ENCODE measurements at places on chromosomes 7 and 10.

DNA sequence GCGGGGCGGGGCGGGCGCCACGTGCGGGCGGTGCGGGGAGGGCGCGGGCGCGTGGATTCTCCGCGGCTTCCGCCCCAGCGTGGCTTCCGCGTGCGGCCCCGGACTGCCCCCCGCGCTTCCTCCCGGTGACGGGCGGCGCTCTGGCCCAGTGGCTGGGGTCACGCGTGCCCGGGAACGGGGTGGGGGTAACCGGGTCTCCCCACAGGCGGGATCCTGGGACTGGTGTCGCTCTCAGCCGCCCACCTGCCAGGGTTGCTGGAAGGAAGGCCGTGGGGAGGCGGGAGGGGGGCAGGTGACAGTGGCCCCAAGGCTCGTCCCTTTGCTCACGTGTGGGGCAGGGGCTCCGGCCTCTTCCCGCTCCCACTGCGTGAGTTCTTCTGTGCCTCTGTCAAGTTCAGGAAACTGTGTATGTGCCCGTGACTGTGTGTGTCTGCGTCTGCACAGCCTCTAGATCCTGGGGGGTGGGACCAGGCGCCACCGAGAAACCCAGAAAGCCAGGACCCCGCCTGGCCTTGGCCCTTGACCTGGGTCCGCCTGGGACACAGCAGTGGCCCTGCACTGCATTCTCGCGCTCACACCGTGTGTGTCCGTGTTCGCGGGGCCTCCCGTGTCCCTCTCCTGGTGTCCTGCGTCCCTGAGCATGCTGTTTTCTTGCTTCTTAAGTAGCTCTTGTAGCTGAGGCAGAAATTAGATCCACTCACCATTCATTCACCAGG, 919 bp downstream of the MAFK start:
- DNase-seq, result peak; percentile 34

DNA sequence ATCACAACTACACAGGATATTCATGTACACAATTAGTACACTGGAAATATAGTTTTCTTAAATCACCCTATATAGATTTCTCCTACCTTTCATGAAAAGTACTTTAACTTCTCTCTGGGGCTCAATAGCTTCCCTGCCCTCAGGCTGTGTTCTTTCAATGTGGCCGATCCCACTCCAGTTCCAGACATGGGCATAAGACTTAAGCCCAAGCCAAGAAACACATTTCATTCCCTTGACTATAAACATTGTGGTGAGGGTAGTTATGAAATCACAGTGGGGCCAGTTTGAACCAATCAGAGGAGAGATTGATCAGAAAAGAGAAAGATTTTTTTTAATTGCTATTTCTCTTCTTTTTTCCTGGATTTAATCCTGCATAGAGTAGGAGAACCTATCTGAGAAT, 904.6 kb upstream of the SORCS1 start:
- DNase-seq, result no peak

DNA sequence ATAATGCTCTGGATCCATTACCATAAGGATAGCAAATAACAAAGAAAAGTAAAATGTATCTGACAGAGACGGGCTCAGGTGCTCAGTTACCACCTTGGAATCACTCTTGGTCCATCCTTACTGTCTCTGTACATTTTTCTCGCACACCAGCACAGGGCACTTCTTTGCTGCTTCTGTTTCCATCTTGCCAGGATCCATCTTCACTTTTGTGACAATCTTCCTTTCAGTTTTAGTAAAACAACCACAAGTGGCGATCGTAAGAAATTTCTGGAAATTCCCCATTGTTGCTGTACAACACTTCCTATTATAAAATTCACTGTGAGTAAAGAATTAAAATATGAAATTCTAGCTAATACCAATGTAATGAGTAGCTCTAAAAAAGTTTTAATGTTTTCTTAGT, 695.5 kb downstream of the GRM8 start:
- no peak for DNase-seq

DNA sequence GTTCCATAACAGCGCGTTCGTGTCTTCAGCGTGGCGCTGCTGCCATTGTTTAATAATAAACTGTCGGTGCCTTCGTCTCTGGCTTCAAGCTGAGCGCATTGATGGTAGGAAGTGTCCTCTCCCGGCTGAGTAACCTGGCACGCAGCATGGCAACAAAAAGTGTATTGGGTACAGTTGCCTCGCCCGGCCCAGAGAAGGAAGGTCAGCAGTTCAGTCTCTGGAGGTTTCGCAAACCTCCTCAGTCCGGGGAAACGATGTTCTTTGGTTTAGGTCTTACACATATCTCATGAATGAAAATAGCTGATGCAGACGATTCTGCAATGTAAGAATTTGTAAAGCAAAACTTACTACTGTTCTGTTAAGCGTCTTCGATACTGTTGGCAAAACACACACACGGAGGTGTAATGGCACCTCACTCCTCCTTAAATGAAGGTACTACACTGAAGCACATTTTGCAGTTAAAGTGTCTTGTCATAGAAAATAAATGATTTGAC, 739 bp upstream of the CCDC186 start:
- peak; percentile 14 for DNase-seq

DNA sequence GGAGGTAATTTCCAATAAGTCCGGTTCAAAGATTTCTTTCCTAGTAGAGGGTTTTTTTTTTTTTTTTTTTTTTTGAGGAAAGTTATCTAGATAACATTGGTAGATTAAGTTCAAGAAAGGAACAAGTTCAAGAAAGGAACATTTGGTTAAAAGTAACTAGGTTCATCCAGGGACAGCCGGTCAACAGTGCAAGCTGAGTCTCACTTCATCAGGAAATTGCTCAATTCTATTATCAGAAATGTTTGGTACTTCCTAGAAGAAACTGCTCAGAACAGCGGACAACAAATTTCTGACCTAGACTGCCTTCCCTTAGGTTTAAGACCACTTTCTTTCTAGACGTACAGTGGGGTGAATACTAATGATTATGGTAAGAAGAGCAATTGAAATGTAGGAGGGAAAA, 3.7 kb upstream of the IL2RA start:
- DNase-seq, result no peak

- DNase-seq, result no peak
Observed at GRCh38 chr7:27684491-27684890, 21.8 kb upstream of the HIBADH start.

DNA sequence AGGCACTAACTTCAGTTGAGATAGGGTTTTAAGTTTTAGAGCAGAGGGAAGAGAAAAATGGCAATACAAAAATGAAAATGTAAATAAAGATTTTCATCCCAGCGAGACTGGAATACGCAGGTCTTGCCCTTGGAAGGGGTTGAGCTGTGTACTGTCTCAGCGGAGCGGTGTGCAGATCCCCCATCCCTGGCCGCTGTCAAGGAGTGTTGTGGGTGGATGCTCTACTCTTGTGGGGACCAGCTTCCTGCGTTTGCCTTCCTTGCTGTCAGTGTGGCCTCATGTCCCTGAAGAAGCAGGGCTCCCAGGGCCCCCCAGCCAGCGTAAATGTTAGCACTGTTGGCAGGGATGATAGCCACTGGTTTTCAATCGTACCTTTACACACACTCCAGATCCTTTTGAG, 249.7 kb upstream of the PITRM1 start:
- no peak for DNase-seq

- peak; percentile 1 for DNase-seq
Observed at GRCh38 chr10:80260295-80261243, 28.9 kb downstream of the MAT1A start.

DNA sequence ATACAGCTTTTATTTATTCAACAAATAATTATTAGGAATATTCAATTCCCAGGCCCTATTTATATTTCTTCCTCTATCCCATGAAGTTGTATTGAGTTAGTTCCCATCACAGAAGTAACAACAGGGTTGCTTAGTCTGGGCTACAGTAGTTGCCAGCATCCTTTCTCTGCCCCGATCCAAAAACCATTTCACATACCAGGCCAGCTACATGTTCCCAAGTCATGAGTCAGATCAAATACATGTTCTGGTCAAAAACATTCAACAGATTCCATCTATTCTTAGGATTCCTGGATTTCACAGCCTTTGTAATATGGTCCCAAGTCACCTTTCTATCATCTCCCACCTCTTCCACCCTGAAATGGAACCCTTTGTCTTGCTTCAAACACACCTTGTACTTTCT, 91.6 kb downstream of the RAB11FIP2 start:
- no peak for DNase-seq

GRCh38 chr7:7884855-7885254, 83.7 kb upstream of the GLCCI1 start:
- no peak for DNase-seq

DNA sequence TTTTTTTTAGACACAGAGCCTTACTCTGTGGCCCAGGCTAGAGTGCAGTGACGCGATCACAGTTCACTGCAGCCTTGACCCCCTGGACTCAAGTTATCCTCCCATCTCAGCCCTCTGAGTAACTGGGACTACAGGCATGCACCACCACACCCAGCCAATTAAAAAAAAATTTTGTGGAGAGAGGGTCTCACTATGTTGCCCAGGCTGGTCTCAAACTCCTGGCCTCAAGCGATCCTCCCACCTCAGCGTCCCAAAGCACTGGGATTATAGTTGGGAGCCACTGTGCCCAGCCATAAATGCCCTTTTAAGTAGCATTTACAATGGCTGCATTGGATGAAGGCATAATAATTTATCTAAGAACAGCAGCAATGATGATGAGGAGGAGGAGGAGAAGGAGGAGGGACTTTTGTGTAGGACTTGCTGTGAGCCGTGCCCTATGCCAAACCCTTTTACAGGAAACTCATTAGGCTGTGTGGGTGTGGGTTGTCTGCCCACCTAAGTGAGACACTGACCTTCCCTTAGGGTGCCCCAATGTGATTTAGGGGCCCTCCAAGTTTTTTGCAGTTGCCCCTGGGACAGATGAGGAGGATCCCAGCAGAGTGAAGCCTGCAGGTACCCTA, 51.1 kb downstream of the EEPD1 start:
- no peak for DNase-seq

- DNase-seq, result no peak
Observed at GRCh38 chr7:130286881-130287280, 6.1 kb upstream of the CPA4 start.

- no peak for DNase-seq
Observed at GRCh38 chr7:45891462-45892402, 3.4 kb downstream of the IGFBP1 start.

DNA sequence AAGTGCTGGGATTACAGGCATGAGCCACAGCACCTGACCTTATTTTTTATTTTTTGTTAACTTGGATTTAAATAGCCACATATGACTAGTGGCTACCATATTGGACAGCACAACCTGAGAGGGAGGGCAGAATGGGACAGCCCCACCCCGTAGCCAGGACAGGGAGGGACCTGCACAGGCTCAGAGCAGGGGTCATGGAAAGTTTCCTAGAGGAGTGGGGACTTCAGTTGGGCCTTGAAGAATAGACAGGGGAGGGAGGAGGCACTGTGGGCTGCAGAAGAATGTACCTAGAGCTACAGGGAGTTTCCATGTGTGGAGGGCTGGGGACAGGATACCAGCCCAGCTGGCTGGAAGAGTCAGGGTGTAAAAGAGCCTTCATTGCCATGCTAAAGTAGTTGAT, 8.8 kb downstream of the TRIM8 start:
- no peak for DNase-seq

GRCh38 chr7:142327628-142328405, 70.0 kb upstream of the PRSS58 start:
- no peak for DNase-seq

DNA sequence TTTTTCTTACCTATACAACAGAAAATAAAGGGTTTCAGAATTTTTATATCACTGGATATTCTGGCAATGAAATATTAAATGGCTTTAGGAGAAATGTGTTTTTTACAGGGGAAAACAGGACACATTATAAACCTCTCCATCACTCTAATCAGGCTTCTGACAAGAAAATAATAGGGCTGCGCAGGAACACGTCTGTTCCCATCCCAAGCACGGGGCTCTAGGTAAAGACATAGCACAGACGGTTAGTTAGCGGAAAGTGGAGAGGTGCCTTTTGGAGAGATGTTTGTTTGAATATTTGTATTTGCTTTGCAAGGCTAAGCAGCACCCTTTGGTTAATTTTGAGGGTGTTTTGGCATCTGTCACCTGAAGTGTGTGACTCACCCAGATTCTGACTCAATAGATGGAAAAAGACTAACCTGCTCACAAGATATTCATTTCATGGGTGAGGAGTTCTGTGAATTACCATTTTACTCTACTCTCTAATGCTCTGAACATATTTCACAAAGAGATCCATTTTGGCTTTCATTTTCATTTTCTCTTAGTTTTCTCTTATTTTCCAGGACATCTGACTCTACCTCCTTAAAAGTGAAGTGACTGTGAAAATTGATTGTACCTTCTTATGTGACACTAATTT, 174.5 kb upstream of the AKR1E2 start:
- DNase-seq, result no peak

DNA sequence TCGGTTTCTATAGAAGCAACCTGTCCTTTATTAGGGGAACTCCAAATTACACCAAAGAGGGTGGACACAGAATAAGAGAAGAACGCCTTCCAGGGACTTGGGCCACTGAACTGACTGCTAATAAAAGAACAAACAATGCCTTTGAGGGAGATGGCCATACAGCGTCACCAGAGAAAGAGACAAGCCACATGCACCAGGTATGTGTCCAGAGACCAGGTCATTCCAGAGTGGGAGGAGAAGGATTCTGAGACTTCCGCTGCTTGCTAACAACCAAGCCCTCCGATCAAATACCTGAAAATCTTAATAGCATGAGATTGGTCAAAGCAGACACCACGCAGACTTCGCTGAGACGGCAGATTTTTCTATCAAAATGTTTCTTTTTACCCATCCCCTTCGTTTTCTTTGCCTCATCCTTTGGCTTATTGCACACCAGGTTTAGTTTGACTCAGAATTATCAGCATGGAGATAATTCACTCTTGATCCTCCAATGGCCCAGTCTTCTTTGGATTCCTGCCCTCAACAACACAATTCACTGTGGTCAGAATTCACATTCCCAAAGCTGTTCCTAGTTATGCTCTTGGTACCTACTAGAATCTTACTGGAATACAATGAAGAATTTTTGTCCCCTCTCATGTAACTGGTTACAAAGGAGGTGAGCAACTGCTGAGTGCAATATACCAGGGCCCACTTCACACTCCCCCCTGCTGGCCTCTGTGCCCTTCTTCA, 87.4 kb upstream of the DDC start:
- DNase-seq, result no peak

DNA sequence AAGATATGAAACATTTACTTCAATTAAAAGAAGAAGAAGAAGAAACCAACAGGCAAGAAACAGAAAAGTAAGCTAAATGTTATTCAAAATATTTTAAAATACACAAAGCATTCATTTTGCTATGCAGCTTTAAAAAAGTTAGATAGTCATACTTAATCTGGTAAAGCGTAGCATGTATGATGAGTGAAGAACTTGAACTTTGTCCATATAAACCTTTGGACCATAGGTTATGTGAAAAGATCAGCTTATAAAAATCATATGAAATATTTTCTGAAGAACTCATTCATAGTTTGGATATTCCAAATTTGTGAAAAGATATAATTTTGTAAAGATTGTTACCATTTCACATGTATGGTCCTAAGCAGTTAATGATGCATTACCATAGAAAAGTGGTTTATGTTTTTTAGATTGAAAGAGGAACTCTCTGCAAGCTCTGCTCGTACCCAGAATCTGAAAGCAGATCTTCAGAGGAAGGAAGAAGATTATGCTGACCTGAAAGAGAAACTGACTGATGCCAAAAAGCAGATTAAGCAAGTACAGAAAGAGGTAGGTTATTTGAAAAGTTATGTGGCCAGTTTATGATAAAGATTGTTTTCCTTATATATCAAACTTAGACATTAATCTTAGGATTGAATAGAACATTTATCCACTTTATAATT, 37.3 kb downstream of the KIF20B start:
- no peak for DNase-seq
